ENCODE measurements at places on chromosomes 3 and 15.

- no peak for DNase-seq
Observed at GRCh38 chr15:64373360-64373759, 7.9 kb downstream of the PCLAF start.

- DNase-seq: no peak
Observed at GRCh38 chr3:169453256-169454059, 210.1 kb downstream of the MECOM start.

DNA sequence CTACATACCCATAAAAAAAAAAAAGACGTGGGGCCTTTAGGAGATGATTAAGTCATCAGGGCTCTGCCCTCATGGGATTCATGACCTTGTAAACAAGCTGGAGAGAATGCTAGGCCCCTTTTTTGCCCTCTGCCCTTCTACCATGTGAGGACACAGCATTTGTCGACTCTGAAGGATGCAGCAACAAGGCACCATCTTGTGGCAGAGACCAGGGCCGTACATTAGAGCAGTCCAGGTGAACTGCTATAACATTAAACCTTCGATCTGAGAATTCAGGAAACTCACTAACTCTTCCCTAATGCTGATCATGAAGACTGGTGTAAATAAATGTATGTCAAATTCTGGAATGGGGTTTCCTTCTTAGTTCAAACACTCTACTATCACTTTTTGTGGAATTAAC, 30.7 kb upstream of the SIAH2 start:
- no peak for DNase-seq

DNA sequence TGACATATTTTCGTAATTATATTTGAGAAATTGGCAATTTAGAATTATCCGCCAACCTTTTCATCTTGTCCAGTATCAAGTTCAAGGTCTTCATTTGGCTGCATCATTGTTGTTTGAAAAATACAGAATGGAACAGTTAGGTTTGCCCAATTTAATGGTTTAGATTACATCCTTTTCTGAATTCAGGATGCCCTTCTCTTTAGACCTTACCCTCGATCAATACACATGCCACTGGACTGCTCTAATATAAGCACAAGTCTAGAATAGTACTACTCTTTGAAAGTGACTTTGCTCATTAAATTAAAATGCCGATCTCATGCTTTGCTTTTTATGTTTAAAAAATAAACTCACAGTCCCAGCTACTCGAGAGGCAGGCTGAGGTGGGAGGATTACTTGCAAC, 44.5 kb downstream of the PXK start:
- no peak for DNase-seq

GRCh38 chr3:188635258-188636042, 481.5 kb downstream of the LPP start:
- DNase-seq: no peak

GRCh38 chr15:73617913-73618312, 15.3 kb downstream of the NPTN start:
- DNase-seq: no peak

DNA sequence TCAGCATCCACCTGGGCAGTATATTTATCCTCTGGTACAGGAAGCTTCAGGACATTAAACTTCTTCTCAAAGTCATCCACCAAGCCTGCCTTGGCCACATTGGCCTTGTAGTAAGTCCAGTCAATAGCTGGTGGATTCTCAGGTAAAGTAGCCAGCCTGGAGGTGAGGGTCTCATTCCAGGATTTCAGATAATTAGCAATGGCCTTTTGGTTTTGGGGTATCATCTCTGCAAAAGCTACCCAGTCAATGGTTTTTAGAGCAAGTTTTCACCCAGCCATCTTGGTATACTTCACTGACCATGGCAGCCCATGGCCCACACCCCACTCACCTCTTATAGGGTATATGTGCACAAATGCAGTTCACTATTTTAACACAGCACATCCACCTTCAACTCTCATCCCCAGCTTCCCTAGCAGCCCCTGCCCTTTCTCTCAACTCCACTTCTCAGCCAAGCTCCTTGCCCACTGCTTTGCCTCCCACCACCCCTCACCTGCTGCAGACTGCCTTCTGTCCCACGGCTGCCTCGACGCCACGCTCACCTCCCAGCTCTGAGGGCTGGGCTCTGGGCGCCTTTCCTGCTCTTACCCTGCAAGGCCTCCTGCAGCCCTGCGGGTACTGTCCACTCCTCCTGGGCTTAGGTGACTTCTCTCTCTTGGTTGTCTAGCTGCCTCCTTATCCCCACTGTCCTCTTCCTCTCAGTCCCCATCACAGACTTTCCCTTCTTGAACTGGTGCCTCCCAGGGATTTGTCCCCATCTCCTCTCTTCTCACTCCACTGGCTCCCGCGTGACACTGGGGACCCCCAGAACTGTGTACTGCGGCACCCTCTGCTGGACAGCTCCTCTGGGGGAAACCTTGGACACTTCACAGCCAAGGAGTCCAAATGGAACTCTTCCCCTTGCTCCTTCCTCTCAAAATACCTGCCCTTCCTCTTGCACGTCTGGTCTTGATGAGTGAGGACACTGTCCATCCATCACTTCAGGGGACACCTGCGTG, 1.7 kb upstream of the TGM5 start:
- DNase-seq: no peak

DNA sequence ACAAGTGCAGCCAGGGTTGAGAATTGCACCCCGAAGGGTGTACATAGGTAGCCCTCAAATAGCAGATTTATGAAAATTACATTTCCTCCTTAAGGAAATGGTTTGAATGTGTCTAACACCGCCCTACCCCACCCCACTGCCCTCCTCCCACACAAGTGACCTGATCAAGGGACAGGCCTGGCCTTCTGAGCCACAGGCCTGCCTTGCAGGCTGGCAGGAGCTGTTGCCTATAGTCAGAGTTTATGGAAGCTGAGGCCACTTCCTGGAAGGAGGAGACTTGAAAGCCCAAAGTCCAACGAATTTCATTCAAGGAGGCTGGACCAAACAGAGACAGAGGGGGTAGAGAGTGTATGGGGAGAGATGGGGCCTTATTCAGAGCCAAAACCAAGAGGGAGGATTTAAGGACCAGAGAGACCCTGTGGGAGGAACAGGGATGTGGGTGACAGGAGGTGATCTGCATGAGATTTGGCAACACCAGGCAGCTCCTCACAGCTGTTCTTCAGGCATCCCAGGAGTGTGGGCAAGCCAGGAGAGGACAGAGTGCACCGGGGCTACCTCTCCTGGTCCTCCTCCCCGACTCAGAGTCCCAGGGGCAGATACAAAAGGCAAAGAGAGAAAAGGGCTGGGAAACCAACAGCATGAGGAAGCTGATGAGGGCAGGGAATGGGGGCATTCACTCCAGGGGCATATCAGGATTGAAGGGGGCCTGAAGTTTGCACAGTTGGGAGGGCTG, 100.4 kb upstream of the HES1 start:
- no peak for DNase-seq

- no peak for DNase-seq
Observed at GRCh38 chr3:2510591-2511145, 412.0 kb downstream of the CNTN4 start.

DNA sequence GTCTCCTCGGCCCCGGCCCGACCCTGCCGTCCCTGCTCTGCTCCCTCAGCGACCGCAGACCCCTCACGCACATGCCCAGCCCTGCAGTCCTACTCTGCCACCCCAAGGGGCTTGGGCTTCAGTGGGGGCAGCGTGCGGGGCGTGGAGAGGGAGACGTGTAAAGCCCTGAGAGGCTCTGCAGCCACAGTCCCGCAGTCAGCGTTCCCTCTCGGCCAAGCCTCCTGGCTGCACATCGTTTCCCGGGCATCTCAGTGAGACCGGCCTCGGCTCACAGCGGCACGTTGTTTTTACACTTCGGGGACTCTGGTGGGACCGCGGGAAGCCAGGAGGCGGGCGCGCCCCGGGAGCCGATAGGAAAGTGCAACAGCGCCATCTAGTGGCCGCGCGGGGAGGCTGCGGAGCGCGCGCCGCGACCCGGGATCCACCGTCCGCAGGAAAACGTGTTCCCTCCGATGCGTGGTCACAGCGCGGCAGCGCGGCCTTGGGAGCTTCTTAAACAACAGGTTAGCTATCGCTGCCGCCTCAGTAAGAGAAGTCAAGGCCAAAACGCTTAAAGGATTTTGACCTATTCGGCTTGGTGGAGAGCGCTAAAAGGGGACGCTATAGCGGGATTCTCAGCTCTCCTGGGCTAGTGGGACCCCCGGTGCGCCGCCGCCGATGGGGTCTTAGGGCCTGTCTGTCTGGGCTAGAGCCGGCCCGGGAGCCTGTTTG, 226.8 kb upstream of the IGF1R start:
- DNase-seq: peak; percentile 39

DNA sequence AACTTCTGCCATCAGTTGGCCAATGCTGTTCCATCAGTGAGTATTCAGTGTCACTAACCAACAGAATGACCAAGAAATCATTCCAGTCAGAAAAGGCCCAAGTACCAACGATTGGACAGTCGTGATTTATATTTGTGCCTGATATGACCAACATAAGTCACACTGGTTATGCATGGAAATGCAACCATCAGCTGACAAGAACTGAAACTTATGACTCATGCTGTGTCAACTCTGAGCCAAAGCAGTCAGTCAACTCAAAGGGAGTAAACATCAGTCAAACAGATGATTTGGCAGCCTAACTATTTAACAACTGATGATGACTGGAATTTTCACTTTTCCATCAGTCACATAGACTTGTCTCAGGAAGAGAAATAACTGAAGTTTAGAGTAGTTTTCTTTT, 142.4 kb downstream of the ANXA2 start:
- no peak for DNase-seq

GRCh38 chr3:7543294-7543880, 682.5 kb downstream of the GRM7 start:
- DNase-seq: no peak

GRCh38 chr15:85757073-85757938, 37.4 kb downstream of the KLHL25 start:
- DNase-seq: no peak

- no peak for DNase-seq
Observed at GRCh38 chr3:182636646-182637045, 156.7 kb upstream of the ATP11B start.

- peak; percentile 7 for DNase-seq
Observed at GRCh38 chr3:129934234-129935123, 40.0 kb upstream of the TRH start.

DNA sequence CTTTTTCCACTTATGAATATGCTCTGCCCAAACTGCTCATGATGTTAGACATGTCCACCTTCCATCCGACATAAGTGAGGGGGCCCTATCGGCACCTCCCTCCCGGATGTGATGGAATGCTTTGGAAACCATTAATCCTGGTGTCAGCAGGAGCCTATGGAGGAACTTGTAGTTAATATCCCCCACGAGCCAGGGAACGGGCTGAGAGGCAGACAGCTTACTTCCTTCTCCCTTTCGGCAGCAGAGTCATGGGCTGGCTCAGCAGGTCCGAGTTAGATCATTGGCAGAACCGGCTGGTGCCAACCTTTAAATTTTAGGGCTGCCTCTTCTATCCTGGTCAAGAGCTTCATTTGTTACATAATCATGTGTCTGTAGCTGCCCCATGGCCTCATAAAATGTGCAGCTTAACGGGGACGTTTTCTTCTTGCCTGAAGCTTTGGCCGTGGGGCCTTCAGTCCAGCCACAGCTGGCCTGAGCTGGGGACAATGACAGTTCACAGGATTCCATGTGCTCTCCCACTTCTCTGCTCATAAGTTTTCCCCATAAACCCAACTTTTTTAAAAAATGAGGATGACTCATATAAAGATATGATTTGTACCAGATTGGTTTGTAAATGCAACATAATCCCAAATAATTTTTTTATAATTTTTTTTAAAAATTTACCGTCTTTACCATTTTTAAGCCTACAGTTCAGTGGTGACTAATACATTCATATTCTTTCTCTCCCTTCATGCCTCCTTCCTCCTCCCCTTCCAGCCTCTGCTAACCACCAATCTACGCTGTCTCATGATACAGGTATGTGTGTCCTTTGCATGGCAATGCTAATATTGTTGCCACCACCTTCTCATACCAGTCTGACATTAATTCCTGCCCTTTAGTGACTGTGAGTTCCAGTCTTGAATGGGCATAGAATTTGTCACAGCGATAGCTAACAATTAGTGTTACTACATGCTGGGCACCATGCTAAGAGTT, 62.2 kb upstream of the RGMA start:
- no peak for DNase-seq

DNA sequence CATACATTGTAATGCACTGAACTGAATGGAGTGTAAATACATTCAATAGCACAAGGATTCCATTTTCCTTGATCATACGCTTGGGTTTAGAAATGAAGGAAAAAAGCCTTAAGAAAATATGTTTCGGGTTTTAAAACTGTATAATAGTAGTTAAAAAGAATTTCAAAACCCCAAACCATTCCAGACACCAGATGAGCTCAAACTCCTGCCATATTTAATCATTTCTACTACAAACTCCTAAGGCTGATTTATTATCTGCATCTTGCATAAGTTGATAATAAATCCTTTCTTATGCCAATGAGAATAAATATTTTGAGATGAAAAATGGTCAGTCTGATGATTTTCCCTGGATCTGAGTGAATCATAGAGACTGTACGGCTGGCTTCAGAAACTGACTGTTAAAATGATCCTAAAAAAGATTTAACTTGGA, 51.0 kb downstream of the NR1D2 start:
- no peak for DNase-seq

DNA sequence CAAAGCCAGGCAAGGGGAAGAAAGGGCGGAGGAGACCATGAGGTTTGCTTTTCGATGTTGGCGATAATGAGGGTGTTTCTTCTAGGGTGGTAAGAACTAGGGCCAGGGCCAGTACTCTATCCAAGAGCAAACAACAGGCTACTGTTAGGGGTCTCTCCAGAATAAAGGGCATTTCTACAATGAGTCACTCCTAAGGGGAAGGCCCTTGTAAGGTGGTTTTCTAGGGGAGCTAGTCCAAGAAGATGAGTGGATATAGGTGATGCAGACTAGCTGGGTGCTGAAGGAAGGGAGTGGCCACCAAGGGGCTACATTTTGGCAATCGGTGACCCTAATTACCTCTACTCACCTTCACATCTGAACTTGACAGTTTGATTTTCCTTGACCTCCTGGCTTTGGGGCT, 148.5 kb upstream of the HACD2 start:
- no peak for DNase-seq

GRCh38 chr15:75452865-75453702, 1.6 kb upstream of the SIN3A start:
- DNase-seq: no peak

GRCh38 chr3:120908030-120908794, at the start of gene STXBP5L:
Gene STXBP5L, plus strand, starts transcription at chr3:120908205. Its CDS starts 1,374 bp downstream, at chr3:120909579.
- peak; percentile 12 for DNase-seq

DNA sequence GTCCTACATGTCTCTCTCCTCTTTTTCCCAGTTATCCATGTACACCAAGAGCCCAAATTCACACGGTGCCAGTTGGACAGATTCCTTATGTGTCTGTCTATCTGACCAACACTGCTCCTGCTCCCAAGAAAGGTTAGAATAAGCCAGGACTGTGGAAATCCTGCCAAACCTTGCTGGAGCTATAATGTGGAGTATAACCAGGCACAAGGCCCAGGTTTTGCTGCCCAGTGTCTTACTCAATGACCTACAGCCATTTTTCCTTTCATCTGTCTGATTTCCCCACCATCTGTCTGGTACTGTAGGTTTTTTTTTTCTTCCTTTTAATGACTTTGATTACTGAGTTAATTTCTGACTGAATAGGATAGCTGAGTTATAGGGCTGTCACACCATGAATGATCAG, 26.5 kb upstream of the MINDY4B start:
- DNase-seq: no peak
